ENCODE measurements at places on chromosomes 2 and 18.

DNA sequence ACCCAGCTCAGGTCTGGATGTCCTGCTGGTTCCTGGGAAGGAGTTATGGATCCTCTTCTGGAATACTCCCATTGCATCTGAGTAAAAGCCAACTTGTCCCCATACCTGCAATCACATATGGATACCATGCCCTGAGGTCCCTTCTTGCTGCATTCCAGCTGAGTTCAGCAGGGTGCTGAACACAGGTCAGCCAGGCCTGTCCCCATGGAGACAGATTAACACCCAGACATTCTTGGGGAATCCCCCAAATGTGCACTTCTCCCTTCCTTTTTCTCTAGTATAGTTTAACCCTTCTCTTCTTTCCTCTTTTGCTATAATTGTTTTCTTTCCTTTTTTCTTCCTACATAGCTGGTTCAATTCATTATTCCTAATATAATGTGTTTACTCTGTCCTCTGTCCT is 799.6 kb upstream of the HS6ST1 start:
- DNase-seq = no peak

DNA sequence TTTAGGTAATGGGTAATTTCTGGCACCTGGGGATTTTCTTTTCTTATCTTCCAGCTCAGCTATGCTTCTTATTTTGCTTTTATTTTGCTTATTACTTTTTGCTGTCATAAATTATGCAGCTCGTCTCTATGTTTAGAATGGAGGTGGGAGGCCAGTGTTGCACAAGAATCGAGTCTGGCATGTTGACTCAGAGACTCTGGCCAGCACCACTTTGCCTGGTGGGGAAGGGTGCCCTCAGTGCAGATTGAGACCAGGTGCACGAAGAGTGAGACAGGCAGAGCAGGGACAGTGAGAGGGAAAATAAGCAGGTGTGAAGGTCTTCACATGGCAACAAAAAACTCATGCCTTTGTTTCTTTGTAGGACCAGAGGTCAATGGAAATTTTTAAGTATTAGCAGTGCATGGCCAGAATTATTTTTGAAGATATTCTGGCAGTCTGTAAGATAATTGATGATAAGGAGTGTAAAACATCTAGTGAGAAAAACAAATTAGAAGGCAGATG is 59.2 kb upstream of the SLC5A7 start:
- DNase-seq = no peak

GRCh38 chr2:19689646-19690168 is 212.1 kb downstream of the TTC32 start:
- no peak for DNase-seq

- DNase-seq = no peak
Observed at GRCh38 chr18:32810314-32810713, 37.5 kb upstream of the KLHL14 start.

DNA sequence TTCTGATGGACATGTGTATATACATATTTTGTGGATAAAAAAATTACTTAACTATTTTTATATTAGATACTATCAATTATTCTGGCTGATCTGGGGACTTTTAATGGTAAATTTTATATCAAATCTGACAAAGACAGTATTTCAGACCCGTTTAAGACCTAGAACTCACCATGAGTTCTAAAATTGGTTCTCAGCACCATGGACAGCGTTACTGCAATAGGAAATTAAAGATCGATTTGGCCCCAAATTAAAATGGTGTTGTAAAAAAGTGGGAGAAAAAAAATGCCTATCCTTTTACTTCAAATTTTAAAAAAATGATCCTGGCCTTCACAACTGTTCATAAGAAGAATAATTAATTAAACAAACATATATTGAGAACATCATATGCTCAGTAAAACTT is 919 bp upstream of the SCN2A start:
- peak; percentile 6 for DNase-seq
